ENCODE measurements at places on chromosomes 12 and 14.

DNA sequence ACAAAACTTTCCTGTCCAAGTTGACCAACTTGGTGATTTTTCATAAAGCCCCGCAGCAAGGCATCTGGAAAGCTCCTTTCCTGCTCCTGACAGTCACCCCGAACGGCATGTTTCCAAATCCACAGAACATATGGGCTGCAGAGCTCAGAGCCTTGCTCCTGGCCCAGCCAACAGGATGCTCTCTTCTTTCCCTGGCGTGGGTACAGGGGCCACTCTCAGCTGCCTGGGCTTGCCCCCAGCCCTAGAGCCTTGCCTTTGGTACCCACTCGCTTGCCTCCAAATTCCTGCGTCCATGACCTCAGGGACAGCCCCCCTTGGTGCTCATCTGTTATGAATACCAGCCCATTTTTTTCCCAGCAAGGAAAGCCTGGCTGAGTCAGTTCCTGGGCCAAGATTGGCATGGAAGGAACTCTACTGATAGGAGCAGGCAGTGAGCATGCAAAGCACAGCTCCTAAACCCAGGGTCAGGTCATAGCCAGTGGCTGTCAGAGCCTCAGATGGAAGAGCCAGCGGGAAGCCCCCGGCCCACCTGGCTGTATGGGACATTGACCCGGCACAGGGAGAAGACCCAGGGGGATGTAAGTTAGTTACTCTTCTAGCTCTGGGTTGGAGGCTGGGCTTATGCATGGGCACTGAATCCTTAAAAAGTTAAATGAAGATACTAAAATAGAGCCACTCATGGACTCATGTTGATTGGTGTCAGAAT is 105.3 kb upstream of the RTL1 start:
- no peak for DNase-seq

- DNase-seq, result peak; percentile 94
These were observed 133.2 kb downstream of the ANO4 start for GRCh38 chr12:100927826-100928225.

GRCh38 chr12:63079791-63080502 is 71.1 kb downstream of the AVPR1A start:
- DNase-seq, result no peak

DNA sequence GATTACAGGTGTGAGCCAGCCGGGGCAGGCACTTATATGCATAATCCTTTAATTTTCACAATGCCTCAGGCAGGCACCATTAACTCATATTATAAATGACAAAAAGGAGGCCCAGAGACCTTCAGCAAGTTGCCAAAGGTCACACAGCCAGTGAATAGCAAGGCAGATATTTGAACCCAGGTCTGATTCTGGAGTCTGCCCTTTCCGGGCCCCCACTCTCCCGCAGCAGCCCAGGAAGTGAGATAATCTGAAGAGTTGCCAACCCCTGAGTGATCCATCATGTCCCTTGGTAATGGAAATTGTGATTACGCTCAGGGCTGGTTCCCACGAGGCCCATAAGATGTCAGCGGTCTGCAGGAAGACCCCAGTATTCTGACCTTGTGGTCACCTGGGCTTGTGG is 95.3 kb upstream of the MED13L start:
- DNase-seq, result no peak

DNA sequence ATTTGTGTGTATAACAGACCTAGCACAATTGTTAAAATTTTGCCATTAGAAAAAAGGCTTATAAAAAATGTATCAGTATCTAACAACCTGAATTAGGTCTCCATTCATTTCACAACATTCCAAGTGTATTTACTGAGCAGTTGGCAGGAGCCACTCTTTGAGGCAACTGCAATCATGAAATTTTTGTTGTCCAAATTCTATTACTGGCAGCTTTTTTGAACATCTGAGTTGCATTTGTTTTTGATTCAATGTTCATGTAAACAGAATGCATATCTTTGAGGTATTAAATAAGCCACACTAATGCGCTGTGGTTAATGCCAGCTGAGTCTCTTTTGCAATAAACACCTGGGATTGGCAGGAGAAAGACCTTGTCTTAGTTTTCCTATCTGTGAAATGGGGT is 8.7 kb downstream of the KITLG start:
- no peak for DNase-seq

DNA sequence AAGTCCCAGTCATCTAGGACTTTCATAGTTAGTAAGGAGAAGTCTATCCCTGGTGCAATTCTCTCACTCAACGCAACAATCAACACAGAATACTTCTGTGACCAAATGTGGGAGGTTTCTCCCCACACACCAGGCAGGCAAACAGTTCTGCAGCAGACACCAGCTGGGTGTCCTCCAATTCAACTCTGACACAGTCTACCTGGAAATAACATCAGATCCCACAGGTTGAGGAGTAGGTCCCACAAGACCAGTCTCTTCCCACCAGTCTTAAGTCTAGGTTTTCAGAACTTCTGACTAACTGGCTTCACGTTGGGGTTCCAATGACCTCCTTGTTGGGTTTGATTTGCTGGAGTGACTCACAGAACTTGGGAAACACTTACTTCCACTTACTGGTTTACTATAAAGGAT is 14.8 kb downstream of the ACOT6 start:
- no peak for DNase-seq

DNA sequence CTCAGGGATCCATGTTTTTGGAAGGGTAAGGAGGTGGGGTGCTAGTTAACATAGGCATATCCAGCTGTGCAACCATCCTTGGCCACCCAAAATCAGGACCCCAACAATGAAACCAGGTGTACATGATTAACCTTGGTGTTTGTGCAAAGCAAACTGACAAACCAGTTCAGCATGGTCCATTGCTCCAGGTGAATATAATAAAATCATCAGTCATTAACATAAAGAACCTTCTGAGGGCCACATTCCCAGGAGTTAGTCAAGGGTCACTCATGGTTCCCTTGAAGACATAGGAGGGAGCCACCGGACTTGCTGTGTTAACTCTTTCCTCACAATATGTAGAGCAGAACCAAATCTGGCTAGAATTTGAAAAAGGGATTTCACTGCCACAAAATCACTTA is 17.8 kb downstream of the SLC38A2 start:
- no peak for DNase-seq

DNA sequence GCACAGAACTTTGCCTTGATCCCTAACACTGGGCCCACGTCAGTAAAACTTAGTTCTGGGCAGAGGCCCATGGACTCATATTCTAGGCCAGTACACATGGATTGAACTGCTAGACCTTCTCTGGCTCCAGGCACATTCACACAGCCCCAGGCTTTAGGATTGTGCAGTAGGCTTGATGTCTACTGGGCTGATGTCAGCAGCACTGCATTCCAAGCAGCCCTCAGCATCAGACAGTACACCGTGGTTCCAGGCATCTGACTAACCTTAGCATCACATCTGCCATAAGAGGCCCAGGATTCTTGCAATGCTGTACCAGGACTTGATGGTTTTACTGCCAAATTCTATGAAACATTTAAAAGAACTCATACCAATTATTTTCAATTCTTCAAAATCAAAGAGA is 301.9 kb downstream of the CCER1 start:
- peak; percentile 59 for DNase-seq

- DNase-seq, result no peak
These were observed 148.2 kb upstream of the NAV3 start for GRCh38 chr12:77682488-77682887.

- no peak for DNase-seq
These were observed 47.7 kb downstream of the TSPAN9 start for GRCh38 chr12:3124917-3125316.

- peak; percentile 84 for DNase-seq
These were observed 768 bp downstream of the CEP170B start for GRCh38 chr14:104865631-104866441.

DNA sequence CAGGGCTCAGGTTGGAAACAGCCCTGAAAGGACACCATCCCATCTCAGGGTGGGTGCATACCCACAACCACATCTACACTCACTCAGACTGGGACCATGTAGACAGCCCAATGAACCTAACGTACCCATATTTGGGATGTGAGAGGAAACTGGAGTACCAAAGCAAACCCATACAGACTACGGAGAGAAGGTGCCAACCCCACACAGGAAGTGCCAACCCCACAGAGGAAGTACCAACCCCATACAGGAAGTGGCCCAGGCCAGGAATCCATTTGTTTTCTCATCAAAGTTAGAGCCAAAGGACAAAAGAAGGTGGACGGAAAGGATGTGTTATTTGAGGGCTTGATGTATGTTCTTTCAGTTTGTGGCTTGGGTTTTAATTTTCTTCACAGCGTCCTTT is 19.5 kb upstream of the SPIC start:
- no peak for DNase-seq

GRCh38 chr12:64459394-64459891 is 7.5 kb downstream of the TBK1 start:
- no peak for DNase-seq

DNA sequence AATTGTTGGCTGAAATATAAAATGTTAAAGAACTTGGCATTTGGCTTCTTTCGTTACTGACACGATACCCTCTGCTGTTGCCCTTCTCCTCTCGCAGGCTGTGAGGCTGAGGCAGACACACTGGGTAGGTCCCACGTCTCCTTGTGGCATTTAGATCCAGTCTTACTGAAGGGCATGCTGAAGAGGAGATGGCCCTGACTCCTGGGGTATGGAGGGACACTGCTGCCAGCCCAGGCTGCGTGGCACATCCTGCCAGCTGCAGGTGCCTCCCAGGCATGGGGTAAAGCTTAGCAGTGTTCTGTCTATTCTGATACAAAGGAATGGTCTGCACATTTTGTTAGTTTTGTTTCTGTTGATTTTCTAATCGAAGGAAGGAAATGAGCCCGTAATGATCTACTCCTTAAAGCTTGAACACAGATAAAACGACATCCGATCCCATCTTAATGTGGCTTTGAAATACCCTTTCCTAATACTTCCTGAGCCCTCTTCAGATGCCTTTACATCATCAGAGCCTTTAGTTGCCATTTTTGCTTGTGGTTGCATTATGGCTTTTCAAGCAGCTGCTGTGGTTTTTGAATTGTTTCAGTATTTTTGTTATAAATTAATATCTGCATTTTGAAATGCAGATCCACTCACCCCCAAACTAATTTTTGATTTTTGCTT is 61.1 kb downstream of the WDR20 start:
- DNase-seq, result no peak

DNA sequence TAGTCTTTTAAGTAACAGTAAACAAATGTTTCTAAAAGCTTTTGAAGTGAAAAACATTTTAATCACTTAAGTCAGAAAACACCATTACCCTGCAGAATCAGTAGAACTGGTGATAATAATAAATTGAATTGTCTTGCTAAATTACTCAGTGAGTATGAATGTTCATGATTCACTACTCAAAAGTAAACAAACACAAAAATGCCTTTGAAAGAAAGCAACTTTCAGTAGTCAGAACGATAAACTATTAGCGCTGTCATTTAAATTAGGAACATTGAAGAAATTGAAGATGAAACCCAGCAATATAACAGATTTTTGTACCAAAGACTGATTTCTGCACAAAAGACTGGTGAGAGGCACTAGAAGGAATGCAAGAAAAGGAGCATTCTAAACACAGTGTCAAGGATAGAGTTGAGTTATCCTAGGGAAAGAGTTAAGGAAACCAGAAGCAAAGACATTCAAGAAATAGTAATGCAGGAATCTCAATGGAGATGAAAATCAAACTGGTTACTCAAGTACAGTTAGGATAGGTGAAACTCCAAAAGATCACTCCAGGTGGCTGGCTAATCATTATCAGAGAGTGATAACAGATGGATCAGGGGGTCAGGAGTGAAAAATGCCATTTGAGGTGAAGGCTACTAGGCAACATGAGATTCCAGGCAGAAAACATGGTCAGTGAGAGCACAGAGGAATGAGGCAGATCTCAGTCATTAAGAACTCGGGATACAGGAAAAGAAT is 77.4 kb upstream of the ALG10 start:
- no peak for DNase-seq

DNA sequence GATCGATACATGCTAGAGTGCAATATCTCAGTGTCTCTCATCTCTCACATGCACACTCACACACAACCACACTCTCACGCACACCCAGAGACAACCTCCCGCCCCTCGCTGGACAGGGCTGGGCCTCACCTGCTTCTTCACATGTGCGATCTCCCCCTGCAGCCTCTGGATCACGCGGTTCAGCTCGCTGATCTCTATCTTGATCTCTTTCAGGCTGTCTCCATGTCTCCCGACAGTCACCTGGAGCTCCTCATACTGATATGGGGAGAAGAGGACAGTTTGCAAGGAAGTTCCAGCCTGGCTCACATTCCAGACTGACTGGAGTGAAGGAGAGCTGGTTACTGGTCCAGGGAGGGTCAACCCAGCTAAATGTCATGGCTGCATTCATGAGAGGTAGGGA is 4.4 kb downstream of the KRT2 start:
- no peak for DNase-seq

- DNase-seq, result no peak
These were observed 227.5 kb upstream of the LRIG3 start for GRCh38 chr12:59147791-59148190.

DNA sequence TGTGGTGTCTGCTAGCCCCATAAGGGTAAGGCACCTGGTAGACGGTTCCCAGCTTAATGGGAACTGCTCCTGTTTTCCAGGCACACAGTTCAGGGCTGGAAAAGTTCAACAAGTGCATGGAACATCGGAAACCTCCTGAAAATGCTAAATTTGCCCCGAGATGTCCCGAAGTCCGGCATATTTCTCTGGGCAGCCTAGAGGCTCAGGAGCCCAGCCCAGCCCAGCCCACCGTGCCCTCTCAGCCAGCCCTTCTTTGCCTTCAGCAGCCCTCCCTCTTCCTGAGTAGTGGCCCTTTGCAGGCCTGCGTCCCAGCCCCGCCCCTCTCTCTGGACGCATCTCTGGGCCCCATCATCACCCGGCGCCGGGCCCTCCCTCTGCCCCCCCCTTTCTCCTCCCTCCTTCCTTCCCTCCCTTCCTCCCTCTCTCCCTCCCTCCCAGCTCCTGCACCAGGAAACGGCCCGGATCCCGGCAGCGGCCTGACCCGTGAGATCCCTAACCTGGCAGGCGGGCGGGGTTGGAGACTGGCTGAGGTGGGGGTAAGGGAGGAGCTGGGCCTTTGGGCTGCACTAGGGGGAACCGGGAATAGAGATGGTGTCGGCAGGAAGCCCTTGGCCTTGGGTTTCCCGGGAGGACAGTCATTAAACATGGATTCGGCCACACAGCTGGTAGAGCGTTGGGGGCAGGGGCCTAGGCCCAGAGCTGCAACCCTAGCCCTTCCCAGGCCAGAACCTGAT is at the start of gene BCL2L2:
BCL2L2 (plus strand) TSS at position 422 of the 734 bp plus-strand sequence. CDS start 935 bp downstream, outside the sequence.
- DNase-seq, result peak; percentile 91

DNA sequence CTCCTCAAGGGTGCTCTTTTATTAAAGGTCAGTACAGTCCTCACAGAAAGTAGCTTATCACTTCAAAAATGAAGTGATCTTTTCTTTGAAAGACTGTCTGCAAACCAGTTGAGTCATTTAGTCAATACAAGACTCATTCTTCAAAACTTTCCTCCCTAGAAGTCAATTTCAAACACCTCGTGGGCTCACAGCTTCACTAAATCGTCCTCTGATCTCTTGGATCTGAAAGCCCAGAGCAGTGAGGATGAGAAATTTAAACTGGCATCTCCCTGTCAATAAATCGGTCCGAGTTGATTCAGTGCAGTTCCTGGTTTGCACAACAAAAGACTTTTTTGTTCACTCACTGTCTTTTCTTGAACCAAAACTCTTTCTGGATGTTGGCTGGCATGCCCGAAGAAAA is 44.5 kb downstream of the NUAK1 start:
- no peak for DNase-seq
